ENCODE measurements at places on chromosomes 4 and X. TPM values are rescaled to one million over a fixed set of nuclear protein-coding genes. Genes with fewer than 3 reads are reported as not detected.

DNA sequence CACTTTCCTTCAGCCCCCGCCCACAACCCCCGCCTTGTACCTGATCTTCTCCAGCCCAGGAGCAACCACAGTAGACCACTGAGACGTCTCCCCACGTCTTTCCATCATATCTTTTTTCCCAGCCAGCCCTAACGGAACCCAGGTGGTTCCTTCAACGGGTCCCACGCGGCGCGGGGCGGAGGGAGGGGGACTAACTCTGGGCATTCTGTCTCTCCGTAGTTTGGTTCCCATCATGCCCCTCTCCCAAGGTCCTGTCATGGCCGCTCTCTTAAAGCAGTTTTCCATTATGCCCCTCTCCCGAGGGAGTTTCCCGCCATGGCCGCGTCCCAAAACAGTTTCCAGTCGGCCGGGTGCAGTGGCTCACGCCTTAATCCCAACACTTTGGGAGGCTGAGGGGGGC lies 21.5 kb upstream of the TBL1X start:
- DNase-seq, result no peak

- DNase-seq, result no peak
These were observed 15.4 kb downstream of the BBS12 start for GRCh38 chr4:122747883-122748282.

DNA sequence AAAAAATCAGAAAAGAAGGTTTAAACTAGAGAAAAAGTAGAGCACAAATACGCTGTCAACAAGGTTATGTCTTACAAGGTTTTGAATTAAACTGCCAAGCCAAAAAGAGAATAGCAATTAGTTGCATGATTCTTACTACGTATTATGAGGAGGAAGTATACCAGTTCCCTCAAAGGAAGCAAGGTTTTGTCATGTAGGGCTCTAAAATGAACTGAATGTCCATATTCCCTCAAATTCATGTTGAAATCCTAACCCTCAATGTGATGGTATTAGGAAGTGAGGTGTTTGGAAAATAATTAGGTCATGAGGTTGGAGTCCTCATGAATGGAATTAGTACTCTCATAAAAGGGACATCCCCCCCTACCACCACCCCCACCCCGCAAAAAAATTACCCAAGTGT lies 201.0 kb downstream of the FBXW7 start:
- no peak for DNase-seq

- no peak for DNase-seq
These were observed 55.3 kb upstream of the KCNIP4 start for GRCh38 chr4:22003878-22004277.

DNA sequence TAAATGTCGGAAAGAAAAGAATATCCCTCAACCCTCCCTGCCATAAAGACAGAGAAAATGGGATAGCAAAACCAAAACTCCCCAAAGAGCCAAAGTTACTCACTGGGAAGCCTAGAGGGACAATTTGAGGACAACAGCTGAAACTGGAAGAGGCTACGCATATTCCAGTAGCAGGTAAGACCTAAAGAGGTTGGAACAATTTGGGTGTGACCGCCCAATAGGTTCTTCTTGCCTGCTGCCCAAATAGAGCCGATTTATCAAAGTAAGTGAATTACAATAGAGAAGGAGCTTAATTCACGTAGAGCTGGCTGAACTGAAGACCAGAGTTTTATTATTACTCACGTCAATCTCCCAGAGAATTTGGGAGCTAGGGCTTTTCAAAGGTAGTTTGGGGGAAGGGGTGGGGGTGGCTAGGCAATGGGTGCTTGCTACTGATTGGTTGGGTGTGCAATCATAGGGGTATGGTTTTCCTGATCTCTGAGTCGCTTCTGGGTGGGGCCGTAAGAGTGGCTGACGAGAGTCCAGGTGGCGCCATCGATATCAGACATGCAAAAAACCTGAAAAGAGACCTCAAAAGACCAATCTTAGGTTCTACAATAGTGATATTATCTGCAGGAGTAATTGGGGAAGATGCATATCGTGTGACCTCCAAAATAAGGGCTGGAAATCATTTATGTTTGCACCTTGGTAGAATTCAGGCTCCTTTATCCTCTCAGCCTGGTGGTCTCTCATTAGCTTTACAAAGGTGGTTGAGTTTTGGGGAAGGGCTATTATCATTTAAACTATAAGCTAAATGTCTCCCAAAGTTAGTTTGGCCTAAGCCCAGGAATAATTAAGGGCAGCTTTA lies 39.0 kb upstream of the SLC7A3 start:
- no peak for DNase-seq

DNA sequence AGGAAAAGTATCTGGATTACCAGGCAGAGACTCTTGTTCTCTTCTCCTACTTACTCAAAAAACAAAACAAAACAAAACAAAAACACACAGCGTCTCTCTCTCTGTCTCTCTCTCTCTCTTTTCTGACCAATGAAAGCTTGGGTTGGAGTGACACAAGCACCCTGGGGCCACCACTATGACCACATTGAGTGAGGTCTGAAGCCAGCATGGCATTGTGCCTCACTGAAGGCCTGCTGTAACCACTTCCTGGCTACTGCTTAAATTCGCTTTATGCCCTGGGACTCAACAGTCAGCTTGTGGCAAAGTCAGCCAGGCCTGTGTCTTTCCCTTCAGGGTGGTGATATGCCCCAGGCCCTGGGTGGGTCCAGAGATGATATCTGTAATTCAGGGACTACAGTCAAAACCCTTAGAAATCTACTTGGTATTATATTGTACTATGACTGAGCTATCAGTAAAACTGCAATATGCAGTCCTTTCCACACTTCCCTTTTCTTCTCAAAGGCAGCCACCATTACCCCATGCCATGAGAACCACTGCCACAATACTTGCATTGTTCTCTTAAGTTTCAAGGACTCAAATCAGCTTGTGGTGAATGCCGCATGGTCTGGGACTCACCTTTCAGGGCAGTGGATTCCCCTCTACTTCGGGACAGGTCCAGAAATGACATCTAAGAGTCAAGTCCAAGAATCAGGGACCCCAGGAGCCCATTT lies 606.8 kb upstream of the KLHL4 start:
- no peak for DNase-seq

DNA sequence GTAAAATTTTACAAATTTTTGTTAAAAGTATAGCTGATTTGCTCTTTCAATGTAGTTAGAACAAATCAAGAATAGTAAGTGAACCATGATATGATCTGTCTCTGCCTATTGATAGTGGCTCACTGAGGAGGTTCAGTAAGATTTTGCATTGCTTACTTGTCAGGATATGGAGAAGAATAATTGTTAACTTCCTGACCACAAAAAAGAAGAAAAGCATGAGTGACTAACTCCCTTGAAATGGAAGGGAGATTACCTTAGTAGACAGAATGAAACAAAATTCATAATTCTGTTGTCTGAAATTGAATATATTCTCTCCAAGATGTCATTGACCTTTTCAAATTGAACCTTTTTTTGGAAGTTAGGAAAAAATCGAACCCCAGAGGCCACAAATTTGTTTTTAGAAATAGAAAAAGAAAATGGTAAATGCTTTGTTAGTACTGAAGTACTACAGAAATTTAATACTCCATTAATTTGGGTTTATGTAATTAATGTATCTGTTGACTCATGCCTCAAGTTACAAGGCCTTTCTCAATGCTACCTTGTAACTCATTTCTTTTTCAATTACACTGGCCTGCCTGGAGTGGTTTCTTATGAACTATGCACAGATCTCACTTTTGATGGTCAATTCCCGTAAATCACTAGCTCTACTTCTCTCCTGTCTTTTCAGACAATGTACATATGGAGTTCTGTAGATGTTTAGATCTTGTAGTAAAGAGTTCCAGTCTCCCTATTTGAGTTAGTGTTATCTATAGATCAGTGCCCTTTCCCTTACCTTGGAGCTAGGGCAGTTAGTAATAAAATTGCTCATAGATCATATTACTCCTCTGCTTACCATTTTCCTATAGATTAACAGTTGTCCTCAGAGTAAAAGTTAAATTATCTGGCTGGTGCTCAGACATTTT lies 139.3 kb downstream of the TLL1 start:
- no peak for DNase-seq

DNA sequence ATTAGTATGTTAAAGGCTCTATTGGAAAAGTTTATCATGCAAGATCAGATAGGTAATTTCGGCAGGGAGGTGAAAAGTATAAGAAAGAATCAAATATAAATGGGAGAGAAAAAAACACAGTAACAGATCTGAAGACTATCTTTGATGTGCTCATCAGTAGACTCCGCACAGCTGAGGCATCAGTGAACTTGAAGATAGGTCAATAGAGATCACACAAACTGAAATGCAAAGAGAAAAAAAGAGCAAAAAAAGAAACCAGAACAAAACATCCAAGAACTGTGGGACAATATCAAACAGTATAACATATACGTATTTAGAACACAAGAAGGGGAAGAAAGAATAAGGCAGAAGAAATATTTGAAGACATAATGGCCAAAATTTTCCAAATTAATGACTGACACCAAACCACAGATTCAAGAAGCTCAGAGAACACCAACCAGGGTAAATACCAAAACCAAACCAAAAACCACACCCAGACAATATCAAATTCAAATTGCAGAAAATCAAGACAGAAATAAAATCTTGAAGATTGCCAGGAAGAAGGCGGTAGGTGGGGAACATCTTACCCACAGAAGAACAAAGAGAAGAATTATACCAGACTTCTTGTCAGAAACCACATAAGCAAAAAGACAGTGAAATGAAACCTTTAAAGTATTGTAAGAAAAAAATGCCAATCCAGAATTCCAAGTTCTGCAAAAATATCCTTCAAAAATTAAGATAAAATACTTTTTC lies 29.1 kb downstream of the PFKFB1 start:
- DNase-seq, result no peak

DNA sequence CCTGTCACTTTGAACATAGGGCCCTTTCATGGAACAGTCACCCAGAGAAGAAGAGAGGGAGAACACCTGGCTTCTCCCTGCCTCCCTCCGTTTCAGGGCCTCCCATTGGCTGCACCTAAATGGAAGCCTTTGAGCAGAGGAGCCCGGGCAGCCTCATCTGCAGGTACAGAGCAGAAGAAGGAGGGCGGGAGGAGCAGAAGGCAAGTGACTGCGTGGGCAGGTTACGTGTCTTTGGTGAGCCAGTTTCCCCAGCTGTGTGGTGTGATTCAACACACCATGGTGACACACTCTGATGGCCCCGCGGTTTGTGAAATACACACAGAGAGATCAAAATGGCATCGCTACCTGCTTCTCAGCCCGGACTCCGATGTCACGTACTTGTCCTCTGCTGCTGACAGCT lies 431 bp downstream of the C4orf50 start:
- DNase-seq, result no peak

GRCh38 chrX:23704673-23705206 lies 37.4 kb downstream of the PRDX4 start:
- no peak for DNase-seq

DNA sequence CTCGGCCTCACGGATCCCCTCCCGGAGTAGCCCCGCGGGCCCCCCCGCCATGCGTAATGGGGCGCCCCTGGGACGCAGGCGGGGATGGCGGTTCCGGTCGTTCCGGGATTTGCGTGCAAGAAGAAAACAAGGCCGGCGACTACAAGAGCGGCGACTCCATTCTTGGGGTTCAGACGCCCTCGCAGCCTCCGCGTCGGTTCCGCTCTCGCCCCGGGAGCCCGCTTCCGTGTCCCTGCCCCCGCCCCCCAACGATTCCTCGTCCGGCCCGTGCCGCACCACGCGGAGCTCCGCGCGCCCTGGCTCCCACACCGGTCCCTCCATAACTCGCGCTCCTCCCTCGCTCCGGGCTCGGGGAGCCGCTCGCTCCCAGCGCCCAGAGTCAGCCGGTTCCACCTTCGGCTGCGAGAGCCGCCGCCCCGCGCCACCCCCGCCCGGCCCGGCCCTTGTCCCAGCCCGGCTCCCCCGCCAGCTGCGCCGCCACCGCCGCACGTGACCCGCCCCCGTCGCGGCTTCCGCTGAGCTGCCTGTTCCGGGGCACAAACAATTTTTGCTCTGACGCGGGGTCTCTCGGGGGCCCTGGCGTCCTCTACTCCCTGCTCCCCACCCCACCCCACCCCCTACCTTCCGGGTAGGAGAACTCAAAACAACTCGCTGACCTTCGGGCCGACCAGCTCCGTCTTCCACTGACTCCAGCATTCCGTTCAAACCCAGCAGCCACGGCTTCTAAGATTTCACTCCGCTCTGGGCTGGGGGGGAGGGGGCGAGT lies 78.8 kb upstream of the BCOR start:
- peak; percentile 14 for DNase-seq

DNA sequence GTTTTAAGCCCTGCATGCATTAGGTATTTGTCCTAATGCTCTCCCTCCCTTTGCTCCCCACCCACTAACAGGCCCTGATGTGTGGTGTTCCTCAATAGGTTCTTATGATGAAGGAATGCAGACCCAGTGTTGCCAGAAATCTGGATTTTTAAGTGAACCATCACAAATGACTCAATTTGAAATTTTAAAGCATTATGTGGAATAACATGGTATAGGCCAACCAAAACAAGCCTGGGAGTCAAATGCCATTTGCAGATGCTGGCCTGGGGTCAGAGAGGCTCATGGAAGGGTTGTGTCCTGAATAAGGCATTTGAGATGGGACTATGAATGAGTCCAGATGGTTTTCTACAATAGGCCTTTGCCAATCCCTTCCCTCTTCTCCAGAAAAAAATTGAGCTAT lies 179.6 kb downstream of the SHROOM3 start:
- DNase-seq, result no peak

GRCh38 chr4:119604266-119604665 lies 24.3 kb downstream of the PDE5A start:
- no peak for DNase-seq

- DNase-seq, result peak; percentile 84
These were observed 197.1 kb upstream of the GIMD1 start for GRCh38 chr4:106565727-106566126.

GRCh38 chrX:107674480-107675364 lies 46.4 kb downstream of the PRPS1 start:
- no peak for DNase-seq

GRCh38 chr4:41569961-41570360 lies 32.0 kb downstream of the LIMCH1 start:
- no peak for DNase-seq

DNA sequence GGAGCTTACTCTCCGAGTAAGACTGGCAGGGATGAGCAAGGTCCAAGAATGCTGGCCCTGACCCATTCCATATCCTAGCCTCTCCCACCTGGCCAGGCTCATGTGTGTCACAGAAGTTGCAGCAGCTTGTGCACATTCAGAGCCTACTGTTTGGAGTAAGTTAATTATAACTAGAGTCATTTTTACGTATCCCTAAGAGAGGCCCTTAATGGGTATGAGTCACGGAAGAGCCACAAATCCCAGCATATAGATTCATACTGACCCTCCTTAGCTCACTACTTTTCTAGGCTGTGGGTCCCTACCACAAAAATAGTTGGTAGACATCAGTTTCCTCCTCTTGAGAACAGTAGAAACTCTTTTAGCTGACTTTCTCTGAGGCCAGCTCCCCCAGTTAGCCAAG lies 118.3 kb upstream of the FRG1 start:
- DNase-seq, result no peak

- no peak for DNase-seq
These were observed 520.0 kb downstream of the ANKRD50 start for GRCh38 chr4:124192544-124192943.

SOD3 gene
- not detected for total RNA-seq

DHX15 gene
- 152 TPM for total RNA-seq

CLCN4 gene
- total RNA-seq, result 19.8 TPM

AFAP1 gene
- total RNA-seq, result 103 TPM

MPC1L gene
- total RNA-seq, result not detected

PITX2 gene
- 0.31 TPM for total RNA-seq
